ENCODE measurements at places on chromosomes 4 and X. TPM values are rescaled to one million over a fixed set of nuclear protein-coding genes. Genes with fewer than 3 reads are reported as not detected.

Gene GALNTL6
- not detected for total RNA-seq

Gene KDR
- not detected for total RNA-seq

Gene SOX3
- not detected for total RNA-seq

Gene SPARCL1
- not detected for total RNA-seq

GRCh38 chrX:39855748-39856129 is 242.0 kb downstream of the BCOR start:
- peaks cover 4% of the 10 kb centered on the region for H3K36me3 ChIP-seq
- no peaks in the 10 kb centered on the region for H3K27me3 ChIP-seq
- H3K4me3 ChIP-seq = peak overlapping the region; percentile 84
- peak; percentile 49 for DNase-seq
- H3K27ac ChIP-seq = peak overlapping the region; percentile 97

GRCh38 chr4:22202246-22202974 is 253.8 kb upstream of the KCNIP4 start:
- no peaks in the 10 kb centered on the region for H3K4me1 ChIP-seq
- no peak overlapping the region for H3K27ac ChIP-seq
- H3K27me3 ChIP-seq = no peaks in the 10 kb centered on the region
- no peak overlapping the region for H3K4me3 ChIP-seq

GRCh38 chrX:109751698-109752097 is 18.6 kb upstream of the ACSL4 start:
- H3K36me3 ChIP-seq = no peaks in the 10 kb centered on the region
- H3K27me3 ChIP-seq = no peaks in the 10 kb centered on the region
- DNase-seq = no peak
- H3K4me3 ChIP-seq = no peak overlapping the region

GRCh38 chr4:37095925-37096324 is 148.6 kb upstream of the NWD2 start:
- no peak overlapping the region for H3K27ac ChIP-seq
- DNase-seq = no peak
- H3K4me1 ChIP-seq = no peaks in the 10 kb centered on the region
- H3K27me3 ChIP-seq = no peaks in the 10 kb centered on the region
- H3K4me3 ChIP-seq = no peak overlapping the region

Measured in activated naive CD8-positive, alpha-beta T cell treated with anti-CD3 and anti-CD28 coated beads, Interleukin-2, amount 10 ng/mL, durations not matched to agents 7 days and 5 days (primary cell).